Left ventricle myocardium superior (tissue), 1 donor: ENCODE measurements at places on chromosomes 2 and 18.

- no peak for DNase-seq
Measured at GRCh38 chr2:205730701-205731582, 48.6 kb downstream of the NRP2 start.

GRCh38 chr2:98479959-98480524, 35.4 kb downstream of the INPP4A start:
- DNase-seq: peak; percentile 81

DNA sequence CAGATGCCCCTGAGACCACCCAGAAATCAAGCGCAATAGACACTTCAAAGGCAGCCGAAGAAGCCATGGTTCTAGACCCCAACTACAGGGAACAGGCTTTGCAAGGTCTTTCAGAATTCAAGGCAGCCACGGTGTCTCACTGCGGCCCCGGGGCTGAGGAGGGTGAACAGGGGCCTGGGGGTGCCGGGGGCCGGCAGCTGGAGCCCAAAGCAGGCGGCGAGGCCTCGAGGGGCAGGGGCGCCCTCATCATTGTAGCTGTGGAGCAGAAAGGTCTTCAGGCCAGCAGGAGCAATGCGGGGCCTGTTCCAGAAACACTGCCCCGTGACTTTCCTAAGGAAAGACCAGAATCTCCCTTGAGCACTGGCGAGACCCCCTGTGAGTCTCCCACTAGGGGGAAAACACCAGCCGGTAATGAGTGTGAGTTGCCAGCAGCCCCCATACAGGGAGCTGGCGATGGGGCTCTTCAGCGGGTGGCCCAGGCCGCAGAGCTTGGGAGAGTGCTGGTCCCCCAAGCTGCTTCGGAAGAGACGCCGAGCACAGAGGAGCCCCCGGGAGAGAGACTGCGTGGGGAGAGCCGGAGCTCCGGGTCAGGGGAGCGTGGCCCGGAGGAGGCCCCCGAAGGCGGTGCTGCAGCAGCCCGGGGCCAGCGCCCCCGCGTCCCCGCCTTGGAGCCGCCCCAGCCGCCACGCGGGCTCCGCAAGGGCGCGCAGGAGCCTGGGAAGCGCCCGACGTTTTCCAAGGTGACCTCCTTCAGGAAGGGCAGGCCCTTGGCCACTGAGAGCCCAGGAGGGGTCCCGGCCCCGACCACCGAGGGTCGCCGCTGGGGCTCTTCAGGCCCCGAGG, 79.1 kb downstream of the ARHGEF4 start:
- no peak for DNase-seq

DNA sequence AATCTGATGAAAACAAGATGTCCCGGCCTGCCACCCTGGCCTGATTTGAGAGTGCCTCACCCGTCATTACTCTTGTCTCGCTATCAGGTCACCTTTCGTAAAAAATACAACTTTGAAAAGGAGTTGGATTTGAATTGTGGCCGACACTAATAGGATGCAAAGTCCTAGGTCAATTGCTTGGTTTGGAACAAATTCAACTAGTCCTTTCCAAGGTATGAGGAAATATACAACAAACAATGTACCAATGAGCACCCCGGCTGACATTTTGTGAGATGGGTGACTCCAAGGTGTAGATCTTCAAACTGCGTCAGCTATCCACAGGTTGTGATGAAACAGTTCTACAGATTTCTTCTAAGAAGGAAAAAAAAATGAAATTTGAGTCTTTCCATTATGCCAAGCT, 77.8 kb downstream of the BCL2 start:
- no peak for DNase-seq

- DNase-seq: no peak
Measured at GRCh38 chr2:209512971-209513370, 89.1 kb downstream of the MAP2 start.

GRCh38 chr2:4693266-4693665, 989.9 kb downstream of the DCDC2C start:
- no peak for DNase-seq

DNA sequence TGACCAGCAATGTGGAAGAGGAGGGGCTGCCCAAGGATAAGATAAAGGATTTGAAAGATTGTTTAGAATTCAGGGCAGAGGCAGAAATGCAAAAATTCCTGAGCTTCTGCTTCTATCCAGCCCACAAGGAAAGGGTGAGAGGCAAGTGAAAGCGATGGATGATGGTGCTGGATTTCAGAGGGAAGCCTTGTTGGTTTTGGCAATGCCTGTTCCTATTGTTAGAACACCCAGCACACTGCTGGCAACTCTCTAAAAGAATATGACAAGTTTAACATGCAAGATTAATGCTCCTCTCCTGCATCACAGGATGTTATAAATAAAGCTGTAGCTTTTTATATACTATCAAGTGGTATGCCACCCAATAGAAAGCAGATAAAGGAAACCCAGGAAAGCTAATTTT, 92.6 kb downstream of the ZNF385B start:
- no peak for DNase-seq
